NCI-H774 (cell line): ENCODE measurements at places on chromosomes 5 and 9.

GRCh38 chr5:7873216-7873615, 4.3 kb downstream of the MTRR start:
- no peak for DNase-seq

DNA sequence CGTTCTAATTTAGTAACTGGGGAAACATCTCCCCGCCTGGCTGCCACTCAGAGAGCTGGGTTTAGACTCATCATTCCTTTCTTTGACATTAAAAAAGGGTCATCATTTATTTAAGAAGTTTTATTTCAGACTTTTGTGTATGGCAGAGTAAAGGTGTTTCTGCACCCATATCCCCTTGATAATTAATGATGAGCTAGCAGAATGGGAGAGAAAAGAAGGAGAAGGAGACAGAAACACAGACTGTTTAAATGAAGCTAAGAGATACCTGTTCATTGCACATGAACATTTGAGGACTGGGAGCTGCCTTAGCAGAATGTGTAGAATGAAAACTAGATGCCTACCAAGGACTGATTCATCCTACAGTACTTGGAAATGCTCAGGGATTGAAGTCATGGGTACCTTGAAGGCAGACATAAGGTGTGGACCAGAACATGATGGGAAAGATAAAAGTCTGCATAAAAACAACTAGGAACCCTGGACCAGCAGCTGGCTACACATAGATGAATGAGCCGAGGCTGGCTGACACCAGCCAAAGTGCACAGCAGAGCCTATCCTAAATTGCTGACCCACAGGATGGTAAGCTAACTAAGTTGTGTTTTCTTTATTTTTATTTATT, 48.3 kb upstream of the SPATA31C2 start:
- DNase-seq, result no peak

- no peak for DNase-seq
Measured at GRCh38 chr5:7087719-7088297, 308.1 kb upstream of the ADCY2 start.

DNA sequence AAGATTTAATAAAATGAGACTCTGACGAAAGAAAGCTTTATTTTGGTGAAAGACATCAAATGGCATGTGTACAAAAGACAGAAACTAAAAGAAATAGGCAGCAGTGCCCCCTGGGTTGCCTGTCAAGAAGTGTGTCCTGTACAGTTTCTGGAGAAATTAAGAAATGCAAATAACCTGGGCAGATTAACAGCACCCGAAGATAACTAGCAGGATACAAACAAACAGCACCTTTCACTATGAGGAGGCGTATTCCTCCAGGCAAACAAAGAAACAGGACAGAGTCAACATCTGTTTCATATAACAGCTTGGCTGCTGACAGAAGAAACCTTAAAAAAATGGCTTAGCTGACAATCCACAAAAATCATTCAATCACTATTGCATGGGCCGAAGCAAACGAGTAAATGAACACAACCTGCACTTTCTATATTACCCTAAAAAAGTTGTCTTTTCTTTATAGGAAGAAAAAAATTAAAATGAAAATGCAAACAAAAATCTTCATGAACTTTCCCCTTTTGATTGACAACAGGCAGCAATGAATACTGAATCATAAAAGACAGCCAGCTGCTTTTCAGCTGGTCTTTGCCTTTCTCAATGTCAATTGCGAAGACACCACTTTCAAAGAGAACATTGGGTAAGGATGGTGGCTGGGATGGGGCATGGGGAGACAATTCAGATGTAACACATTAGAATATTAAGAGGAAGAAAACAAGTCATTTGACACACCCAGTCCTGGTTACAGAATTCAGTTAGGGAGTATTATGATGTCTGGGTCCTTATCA, 162.1 kb downstream of the ARL15 start:
- DNase-seq, result no peak

DNA sequence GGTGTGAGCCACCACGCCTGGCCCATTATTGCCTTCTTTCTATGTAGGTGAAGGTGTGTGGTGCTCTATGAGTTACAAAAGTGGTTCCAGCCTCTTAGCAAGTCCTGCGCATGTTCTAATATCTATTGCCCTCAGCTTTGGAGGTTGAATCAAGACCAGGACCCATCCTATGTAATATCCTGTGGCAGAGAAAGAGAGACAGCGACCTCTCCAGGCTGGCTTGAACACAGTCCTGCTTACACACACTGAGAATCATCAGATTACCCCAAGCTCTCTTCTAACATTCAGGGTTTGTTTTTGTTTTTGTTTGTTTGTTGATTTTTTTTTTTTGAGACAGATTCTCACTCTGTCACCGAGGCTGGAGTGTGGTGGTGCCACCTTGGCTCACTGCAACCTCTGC, 94.7 kb upstream of the OSMR start:
- no peak for DNase-seq

- DNase-seq, result no peak
Measured at GRCh38 chr9:75589497-75589896, 301.0 kb upstream of the PCSK5 start.

DNA sequence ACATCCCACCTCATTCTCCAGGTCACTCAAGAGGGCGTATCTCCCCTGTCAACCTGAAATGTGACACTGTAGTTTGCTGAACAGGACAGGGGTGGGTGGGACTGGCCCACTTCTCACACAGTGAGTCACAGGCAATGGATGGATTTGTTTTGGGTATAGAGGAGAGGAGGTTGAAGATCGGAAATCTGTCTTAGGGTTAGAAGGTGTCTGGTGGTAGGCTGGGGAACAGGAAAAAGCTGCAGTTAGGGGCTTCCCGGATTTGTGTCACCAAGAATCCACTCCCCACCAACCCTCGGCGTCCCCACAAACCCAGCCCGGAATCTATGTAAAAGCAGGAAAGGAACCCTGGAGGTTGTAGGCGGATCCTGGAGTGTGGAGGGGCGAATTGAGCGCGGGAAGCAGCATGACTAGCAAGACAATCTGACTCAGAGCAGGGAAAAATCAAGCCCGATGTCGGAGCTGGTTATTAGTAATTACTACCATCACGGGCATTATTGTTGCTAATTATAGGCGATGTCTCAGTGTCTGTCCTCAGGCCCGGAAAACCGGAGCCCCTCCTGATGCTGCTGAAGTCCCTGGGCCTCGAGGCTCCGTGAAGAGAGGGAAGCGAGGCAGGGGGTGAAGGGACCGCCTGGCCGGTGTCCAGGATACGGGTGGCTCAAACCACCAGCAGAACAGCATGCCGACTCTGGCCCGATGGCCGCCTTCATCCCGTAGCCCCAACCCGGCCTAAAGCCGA, 1.7 kb upstream of the IRX1 start:
- no peak for DNase-seq

DNA sequence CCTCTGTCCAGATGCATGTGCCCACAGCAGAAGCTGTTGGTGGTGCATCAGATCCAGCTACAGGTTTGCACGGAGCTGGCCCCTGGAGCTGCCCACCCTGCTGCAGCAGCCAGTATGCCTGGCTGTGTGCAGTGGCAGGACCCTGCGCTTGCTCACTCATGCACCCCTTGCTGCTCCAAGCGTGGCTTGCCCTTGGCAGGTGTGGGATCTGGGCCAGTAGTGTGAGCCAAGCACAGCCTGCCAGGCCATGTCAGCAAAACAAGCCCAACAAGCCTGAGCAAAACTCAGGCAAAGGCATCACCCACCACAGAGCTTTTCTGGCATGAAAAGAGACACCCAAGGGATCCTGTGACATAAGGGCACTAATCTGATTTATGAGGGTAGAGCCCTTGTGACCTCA, 18.3 kb upstream of the ECPAS start:
- no peak for DNase-seq

GRCh38 chr5:143806579-143806978, 5.4 kb upstream of the HMHB1 start:
- no peak for DNase-seq
